Activated gamma-delta T cell treated with anti-CD3 and anti-CD28 coated beads, Interleukin-2, amount 50 U/mL, for 16 hours (primary cell): ENCODE measurements at places on chromosomes 2 and 18.

GRCh38 chr2:238320648-238321281 lies 447 bp downstream of the TRAF3IP1 start:
- DNase-seq = peak; percentile 5

DNA sequence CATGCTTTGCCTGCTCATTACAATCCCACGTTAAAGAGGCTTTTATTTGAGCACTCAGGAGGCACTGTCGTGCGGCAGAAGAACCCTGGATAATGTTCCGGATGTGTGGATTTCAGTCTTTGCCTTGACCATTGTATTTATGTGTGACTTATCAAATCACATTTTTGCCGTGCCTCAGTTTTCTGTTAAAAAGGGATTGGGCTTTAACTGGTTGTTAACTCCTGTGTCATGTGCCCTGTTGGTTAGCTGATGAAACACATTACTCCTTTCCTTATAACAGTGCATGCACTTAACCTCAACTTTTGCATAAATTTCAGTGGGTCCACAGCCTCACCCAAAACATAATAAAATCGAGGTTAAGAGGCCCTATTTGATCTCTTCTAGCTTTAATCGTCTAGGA lies 52.7 kb downstream of the NAB1 start:
- DNase-seq = no peak

DNA sequence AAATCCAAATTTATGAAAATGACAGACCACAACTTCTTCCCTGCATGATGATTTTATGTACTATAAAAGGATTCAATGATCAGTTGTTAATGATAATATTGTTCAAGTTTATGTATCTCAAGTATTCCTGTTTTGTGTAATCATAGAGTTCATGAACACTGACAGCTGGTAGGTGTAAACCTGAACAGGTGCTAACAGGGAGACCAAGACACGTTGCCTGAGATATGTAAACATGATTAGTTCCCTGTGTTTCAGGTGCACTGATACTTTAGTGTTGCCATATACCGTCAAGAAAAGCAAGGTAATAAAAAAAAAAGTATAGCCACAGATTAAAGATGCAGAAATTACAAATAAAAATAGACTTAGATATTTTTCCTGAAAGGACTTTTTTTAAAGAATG lies 131.8 kb downstream of the BAZ2B start:
- no peak for DNase-seq

GRCh38 chr2:240441326-240441992 lies 6.0 kb downstream of the GPC1 start:
- no peak for DNase-seq

DNA sequence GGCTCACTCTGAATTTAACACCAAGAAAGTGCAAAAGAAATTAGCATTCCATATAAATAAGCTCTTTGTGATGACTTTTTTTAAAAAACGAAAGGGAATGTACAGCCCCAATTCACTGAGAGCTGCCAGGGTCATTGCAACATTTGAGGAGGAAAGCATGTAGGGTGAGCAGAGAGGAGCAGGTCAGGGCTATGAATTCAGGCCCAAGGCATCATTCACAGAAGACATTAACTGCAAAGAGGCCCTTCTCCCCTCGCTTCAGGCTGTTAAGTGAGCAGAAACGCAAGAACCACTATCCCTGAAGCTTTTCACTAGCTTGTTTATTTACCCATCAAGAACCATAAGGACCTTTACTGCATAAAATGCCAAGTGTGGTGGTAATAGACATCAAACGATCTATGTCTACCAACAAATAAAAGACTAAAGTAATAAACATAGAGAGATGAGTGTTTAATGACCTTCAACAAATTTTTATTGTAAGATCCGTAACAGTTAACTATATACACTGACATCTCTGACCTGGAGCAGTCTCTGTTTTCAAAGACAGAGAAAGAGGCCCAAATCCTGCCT lies 333.1 kb upstream of the HNRNPA3 start:
- DNase-seq = no peak

DNA sequence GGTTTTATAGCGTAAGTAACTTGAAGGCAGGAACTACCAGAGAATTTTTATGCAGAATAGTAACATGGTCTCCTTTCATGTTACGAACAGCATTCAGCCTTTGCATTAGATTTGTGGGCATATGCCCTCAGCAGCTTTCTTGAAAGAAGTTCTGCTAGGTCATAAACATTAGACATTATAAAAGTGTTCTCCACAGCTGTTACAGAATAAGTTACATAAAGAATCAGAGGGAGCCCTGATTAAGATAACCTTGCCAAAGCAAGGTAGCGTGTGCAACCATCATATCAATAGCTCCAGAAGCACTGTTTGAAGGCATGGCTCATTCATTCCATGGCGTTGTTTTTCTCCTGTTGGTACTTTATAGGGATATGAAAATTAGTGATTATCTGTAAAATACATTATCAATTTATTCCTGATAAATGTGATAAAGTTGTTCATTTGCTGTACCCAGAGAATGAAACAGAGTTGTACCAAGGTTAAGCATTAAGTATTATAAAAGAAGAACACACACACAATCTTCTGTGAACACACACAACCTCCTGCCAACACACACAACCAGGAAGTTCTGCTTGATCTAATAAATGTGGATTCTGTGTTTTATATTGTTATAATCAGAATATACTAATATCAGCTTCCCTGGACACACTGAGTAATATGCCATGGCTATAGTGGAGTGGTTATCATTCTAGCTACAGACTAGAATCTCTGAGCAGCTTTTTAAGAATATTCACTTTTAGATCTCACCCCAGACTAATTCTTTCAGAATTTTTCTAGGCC lies 286.7 kb upstream of the SLC39A10 start:
- DNase-seq = no peak

DNA sequence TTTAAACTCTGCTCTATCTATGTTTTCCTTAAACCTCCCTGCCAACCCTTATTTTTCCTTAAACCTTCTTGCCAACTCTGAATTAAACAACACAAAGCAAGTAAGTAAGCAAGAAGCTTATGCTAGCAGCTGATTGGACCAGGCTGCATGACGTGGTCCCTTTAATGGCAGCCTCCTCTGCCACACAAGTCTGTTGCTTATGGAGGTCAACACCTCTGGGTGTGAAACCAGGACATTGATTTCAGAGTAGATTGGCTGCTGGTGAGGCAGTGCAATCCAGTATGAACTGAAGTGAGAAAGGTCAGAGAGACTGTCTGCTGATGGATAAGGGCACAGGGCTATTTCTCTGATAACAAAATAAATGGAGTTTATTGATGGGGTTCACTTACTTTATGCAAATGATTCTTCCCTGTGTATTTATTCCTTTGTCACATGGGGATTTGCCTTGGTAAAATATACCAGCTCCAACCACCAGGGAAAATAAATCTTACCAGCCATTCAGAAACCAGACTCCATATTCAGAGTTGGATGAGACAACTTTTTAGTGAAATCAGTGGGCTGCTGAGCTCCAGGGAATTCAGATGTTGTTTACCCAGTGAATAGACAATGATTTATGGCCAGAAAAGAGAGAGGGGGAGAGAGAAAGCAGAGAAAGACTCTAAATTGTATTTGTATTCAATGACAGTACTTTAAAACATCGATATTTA lies 112.2 kb upstream of the NCKAP5 start:
- no peak for DNase-seq

DNA sequence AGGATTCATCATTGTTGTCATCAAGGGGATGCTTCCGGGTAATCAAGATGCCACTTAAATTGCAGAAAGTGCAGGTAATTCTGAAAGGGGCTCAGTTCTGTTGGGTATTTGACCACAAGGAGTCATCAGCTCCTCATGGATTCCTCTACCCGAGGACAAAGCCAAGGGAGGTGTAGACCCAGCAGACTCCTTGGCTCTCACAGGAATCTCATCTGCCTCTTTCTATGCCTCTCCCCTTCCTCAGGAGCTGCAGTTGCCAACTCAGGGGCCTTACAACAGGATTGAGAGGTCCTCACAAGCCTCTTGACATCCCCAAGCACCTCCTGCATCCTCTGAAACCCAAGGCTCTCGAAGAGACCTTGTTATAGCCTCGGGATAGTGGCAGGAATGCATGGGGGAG lies 44.0 kb downstream of the ITGB6 start:
- DNase-seq = no peak

GRCh38 chr2:126874961-126875360 lies 23.7 kb upstream of the TEX51 start:
- DNase-seq = no peak

DNA sequence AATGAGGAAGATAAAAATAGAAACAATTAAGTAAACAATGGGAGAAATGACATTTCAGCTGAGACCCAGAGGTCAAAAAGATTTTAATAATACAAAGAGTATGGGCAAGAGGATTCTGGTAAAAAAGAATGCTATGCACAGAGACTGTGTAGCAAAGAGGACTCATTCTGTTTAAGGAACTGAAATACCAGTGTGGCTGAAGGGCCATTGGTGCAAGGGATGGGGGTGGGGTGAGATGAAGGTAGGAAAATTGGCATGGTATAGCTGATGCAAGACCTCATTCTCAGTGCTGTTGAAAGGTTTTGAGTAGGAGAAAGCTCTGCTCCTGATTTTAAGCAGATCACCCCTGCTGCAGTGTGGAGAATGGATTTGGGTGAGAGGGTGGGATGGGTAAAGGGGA lies 10.8 kb downstream of the GALNT1 start:
- DNase-seq = no peak

GRCh38 chr2:3420769-3421397 lies 41.4 kb downstream of the TRAPPC12 start:
- DNase-seq = no peak

- DNase-seq = no peak
Observed at GRCh38 chr18:74478316-74478715, 17.8 kb upstream of the CNDP2 start.
